Kidney glomerular epithelial cell (primary cell): ENCODE measurements at places on chromosomes 3 and 15.

DNA sequence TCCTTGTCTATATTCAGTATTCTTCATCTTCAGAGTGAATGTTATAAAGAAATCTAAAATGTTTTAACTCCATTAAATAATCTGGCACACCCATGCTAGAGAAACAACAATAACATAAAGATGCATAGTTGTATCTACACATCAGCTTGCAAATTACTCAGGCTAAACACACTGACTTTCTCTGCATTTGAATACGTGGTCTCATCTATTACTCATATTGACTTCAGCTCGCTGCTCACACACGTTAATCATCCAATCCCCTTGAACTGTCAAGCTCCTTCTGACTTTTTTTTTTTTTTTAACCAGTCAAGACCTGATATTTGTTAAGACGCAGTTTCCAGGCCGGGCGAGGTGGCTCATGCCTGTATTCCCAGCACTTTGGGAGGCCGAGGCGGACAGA lies 1137.3 kb upstream of the CADM2 start:
- DNase-seq = no peak

DNA sequence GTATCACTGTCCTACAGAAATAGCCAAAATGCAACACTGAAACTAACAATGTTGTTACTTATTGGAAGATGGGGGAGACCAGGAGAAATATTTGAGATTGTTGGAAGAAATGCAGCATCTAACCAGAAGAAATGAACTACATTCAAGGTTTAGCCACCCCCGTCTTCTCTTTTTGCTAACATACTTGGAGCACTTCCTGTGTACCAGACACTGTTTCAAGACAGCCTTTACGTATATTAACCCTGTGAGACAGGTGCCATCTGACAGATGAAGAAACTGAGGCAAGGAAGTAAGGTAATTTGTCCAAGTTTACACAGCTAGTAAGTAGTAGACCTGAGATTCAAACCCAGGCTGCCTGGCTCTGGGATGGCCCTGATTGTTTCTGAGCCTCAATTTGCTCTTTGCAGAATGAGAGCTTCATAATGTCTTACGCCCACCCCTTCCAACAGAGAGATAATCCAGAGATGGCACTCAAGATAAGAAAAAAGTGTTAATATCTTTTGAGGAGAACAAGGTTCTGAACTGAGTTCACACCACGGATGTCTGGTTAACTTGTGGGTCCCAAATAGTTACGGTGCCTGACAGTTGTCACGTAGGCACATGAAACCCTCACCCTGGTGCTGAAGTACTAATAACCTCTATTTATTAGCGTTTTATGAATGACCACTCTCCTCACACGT lies 26.1 kb downstream of the RASGRP1 start:
- no peak for DNase-seq

- no peak for DNase-seq
Observed at GRCh38 chr3:50655009-50655830, 19.5 kb upstream of the DOCK3 start.

- no peak for DNase-seq
Observed at GRCh38 chr3:43906849-43907507, 216.2 kb downstream of the ABHD5 start.

DNA sequence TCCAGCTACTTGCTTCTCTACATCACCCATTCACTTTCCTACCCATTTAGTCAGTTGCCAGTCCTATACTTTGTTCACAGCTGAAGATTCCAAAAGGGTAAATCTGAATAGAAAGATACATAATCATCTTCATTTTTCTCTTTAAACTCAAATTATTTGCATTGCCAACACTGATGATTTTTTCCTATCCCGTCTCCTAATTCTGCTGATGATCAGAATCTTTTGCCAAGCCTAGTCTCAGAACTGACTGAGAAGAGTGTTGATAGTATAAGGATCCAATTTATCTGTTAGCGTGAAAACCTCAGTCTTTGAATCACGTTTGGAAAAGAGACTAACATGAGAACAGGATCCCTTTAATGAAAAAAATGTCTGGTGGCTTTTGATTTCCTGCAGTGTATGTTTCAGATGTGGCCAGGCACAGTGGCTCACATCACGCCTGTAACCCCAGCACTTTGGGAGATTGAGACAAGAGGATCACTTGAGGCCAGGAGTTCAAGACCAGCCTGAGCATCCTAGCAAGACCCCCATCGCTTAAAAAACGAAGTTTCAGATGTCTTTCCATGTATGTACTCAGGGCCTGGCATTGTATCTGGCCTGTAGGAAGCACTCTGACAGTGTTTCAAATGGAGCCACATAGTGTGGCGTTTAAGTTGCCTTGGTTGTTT lies 169.4 kb downstream of the KLHL25 start:
- DNase-seq = no peak

GRCh38 chr3:13835246-13835645 lies 44.6 kb downstream of the WNT7A start:
- no peak for DNase-seq

- DNase-seq = no peak
Observed at GRCh38 chr3:52681596-52681995, 4.1 kb downstream of the PBRM1 start.

- peak; percentile 50 for DNase-seq
Observed at GRCh38 chr3:130900959-130901358, 7.1 kb downstream of the ATP2C1 start.
